NCI-H1417 (cell line): ENCODE measurements at places on chromosomes 12 and 14.
A peak's percentile ranks its signal among the peaks of the same experiment; 100 is the strongest.

GRCh38 chr14:28307506-28307905 is 459.1 kb upstream of the FOXG1 start:
- no peak for DNase-seq

DNA sequence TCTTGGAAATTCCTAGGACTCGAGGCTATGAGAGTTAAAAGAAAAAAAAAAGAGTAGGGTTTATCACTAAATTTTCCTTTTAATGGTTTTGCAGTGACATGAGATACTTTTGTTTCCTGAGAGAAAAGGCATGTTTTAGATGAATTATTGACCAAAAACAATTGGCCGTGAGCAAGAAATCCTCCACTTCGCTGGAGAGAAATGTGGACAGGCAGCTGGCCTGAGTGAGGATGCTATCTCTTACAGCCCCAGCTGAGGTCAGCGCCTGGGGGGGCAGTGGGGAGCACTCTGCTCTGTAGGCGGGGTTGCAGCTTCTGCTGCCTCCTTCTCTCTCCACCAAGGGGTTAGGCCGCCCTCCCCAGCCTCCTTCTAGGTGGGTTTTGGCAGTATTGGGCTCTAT is 54.7 kb downstream of the PRIMA1 start:
- DNase-seq: no peak

DNA sequence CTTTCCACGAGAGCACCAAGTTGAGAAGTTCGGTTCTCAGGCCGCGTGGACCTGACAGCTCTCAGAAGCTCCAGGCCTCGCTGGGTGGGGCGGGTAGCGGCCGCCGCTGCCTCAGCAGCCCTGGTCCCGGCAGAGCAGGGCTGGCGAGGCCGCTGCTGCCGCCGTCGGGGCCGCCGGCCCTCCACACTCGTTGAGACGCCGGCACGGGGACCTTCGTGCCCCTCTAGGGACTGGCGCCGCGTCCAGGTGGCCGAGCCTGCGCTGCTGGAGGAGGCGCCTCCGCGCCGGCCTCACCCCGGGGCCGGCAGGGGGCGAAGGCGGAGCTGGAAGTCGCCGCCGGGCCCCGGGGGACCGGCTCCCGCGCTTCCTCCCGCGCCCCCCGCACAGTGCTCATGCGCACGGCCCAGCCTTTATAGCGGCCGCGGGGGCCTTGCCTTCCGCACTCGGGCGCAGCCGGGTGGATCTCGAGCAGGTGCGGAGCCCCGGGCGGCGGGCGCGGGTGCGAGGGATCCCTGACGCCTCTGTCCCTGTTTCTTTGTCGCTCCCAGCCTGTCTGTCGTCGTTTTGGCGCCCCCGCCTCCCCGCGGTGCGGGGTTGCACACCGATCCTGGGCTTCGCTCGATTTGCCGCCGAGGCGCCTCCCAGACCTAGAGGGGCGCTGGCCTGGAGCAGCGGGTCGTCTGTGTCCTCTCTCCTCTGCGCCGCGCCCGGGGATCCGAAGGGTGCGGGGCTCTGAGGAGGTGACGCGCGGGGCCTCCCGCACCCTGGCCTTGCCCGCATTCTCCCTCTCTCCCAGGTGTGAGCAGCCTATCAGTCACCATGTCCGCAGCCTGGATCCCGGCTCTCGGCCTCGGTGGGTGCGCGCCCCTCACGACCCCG is at the start of gene COCH:
TSS of gene COCH (plus strand) at position 440 of the 879 bp plus-strand sequence. CDS start at position 820, 380 bp downstream.
- DNase-seq: peak; percentile 54

DNA sequence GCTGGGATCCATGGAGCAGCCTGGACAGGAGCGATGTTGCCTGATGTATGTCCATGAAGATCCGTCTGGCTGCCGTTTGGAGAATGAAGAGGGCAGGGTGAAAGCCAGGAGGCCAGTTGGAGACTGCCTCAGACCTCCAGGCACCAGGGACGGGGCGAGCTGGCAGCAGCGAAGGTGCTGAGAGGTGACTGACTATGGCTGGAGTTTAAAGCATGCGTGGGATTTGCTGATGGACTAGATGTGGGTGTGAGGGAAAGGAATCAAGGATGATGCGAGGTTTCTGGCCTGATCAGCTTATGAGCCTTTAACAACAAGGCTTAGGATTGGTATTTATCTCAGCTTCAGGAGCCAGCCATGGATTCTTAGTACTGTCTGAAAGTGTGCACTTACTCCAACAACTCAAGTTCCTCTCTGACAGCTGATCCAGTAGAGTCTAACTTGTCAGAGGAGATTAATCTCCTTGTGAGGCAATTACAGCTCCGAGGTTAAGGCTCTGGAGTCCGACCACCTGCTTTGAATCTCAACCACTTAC is 49.4 kb downstream of the DYNC1H1 start:
- DNase-seq: no peak

- DNase-seq: no peak
Measured at GRCh38 chr12:11768233-11768965, 118.9 kb downstream of the ETV6 start.

DNA sequence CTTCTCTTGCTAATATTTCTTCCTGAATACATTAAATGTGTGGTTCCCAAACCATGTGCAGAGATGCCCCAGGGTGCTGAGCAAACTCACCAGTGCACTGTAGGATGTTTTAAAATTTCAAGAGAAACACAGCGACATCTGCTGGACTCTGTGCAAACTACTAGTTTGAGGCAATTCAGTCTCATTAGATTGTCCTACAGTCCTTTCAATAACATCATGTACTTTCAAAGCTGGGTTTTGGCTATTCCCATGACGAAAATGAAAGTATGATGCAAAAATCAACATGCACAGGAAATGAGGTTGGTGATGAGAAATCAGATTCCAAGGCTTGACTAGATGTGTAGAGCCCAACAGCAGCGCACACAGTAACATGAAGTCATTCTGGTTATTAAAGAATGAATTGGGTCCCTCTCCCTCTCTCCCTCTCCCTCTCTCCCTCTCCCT is 66.3 kb downstream of the CLIP1 start:
- DNase-seq: peak; percentile 72
